ENCODE measurements at places on chromosomes 3 and 15. TPM values are rescaled to one million over a fixed set of nuclear protein-coding genes. Genes with fewer than 3 reads are reported as not detected.

GRCh38 chr3:24538891-24539290 is 44.2 kb upstream of the THRB start:
- H3K27me3 ChIP-seq, result no peaks in the 10 kb centered on the region
- H3K4me3 ChIP-seq, result no peak overlapping the region
- no peaks in the 10 kb centered on the region for H3K4me1 ChIP-seq
- no peaks in the 10 kb centered on the region for H3K36me3 ChIP-seq
- DNase-seq, result no peak

DNA sequence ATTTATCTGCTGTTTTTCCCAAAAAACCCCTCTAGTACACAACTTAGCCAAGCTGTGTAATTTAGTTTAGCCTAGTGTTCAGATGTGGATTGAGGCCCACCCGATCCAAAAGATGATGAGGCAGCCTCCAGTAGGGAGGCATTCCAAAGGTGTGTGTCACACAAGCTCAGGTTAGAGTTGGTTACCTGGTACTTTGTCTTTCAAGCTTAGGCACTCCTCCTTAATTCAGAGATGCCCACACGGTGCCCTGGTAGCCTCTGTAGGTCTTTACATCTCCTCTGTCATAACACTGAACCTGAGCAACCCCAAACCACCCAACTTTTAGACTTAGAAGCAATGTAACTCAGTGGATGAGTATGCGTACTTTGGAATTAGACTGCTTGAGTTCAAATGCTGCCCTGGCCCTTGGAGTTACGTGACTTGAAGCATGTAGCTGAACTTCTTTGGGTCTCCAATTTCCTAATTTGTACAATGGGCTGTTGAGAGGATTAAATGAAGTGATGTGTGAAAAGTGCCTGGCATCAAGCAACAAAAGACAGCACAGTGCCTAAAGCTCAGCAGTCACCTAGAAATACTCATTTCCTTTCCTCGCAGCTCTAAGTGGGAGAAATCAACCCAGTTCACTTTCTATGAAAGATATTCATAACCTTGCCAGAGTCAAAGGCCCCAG is 284.6 kb upstream of the RARB start:
- H3K36me3 ChIP-seq, result no peaks in the 10 kb centered on the region
- H3K4me1 ChIP-seq, result no peaks in the 10 kb centered on the region
- H3K27me3 ChIP-seq, result no peaks in the 10 kb centered on the region
- no peak for DNase-seq
- H3K27ac ChIP-seq, result no peak overlapping the region
- H3K4me3 ChIP-seq, result no peak overlapping the region

DNA sequence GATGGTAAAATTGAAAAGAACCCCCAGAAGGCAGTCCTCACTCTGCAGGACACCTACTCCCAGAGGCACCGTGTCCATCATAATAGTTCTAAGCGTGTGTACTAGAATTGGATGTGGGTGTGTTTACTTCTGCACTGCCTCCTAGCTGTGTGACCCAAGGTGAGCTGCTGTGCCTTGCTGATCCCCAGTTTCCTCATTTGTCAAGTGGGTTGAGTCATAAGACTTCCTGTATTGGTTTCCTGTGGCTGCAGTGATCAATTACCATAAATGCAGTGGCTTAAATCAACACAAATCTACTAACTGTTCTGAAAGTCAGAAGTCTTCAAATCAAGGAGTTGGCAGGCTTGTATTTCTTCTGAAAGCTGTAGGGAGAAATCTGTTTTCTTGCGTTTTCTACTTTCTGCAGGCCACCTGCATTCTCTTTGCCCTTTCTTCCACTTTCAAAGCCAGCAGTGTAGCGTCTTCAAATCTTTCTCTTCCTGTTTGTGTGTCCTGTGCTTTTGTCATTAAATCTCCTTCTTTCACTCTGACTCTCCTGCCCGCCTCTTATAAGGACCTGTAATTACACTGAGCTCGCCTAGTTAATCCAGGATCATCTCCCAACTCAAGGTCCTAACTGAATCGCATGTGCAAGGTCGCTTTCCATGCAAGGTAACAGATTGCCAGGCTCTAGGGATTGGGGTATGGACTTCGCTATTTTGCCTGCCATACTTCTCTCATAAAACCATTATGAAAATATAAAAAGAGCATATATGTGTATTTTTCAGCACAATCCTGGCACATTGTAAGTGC is 59.0 kb downstream of the RORA start:
- no peaks in the 10 kb centered on the region for H3K27me3 ChIP-seq
- peaks cover 15% of the 10 kb centered on the region for H3K4me1 ChIP-seq
- DNase-seq, result peak; percentile 8
- H3K4me3 ChIP-seq, result no peak overlapping the region
- H3K27ac ChIP-seq, result no peak overlapping the region

- no peak overlapping the region for H3K27ac ChIP-seq
- no peaks in the 10 kb centered on the region for H3K4me1 ChIP-seq
- DNase-seq, result peak; percentile 65
- H3K36me3 ChIP-seq, result no peaks in the 10 kb centered on the region
Observed at GRCh38 chr3:152574461-152575079, 260.4 kb upstream of the P2RY1 start.

GRCh38 chr15:70235347-70235746 is 137.6 kb upstream of the TLE3 start:
- H3K27ac ChIP-seq, result no peak overlapping the region
- no peak overlapping the region for H3K4me3 ChIP-seq
- no peak for DNase-seq
- H3K36me3 ChIP-seq, result no peaks in the 10 kb centered on the region
- peaks cover 23% of the 10 kb centered on the region for H3K4me1 ChIP-seq

DNA sequence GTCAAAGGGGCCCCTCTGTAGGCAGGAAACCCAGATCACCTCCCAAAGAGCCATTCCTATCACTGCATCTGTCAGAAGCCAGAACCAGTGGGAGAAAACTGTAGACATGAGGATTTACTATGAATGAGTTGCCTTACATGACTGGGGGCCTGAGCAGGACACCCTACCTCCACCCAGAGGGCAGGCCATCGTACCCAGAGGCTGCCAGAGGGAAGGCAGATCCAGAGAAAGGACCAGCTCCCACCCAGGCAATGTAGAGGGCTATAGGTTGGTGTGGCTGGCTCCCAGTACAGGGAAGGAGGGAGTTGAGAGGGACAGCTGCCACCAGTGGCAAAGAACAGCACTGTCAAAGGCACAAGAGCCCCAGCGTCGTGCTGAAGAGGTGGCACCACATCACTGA is 233.2 kb downstream of the OCA2 start:
- H3K4me1 ChIP-seq, result no peaks in the 10 kb centered on the region
- no peaks in the 10 kb centered on the region for H3K36me3 ChIP-seq
- no peak overlapping the region for H3K27ac ChIP-seq
- no peak overlapping the region for H3K4me3 ChIP-seq

- H3K4me3 ChIP-seq, result no peak overlapping the region
- DNase-seq, result no peak
Observed at GRCh38 chr3:185583925-185584324, 2.2 kb upstream of the SENP2 start.

DNA sequence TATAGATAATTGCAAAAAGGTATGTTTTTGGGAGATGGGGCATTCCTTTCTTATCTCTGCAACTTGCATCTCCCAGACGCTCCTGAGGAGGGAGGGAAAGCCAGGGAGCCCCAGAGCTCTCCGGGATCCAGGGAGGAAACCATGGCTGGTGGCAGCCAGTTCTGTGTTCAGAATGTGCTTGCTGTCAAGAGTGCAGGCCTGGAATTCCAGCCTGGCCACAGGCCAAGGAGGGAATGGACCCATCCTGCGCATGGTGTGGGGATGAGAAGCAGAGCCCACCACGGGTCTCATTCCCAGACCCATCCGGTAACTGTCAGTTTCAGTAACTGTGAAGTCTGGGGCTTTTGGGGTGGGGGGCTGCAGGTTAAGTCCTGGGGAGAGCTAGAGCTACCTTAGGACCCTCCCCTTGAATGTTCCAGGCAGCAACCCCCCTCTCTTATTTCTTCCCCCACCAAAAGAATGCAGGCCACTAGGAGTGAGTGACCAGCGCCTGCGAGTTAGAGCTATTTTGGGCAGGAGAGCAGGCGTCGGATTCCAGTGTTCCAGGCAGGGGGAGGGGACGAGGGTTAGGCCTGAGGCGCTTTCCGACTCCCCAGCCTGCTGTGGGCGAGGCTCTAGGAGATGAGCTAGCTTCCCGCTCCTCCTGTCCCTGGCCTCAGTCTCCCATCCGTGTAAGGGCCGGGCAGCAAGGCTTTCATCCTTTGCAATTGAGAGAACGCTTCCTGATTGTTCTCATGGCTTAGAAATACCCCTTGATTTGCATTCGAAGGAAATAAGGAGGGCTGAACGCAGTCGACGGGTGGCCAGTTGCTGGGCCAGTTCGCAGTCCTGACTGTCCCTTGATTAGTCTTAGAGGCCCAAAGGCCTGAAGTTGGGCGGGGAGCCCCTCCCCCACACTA is 781 bp upstream of the DAG1 start:
- DNase-seq, result peak; percentile 35
- H3K36me3 ChIP-seq, result no peaks in the 10 kb centered on the region
- H3K4me1 ChIP-seq, result peaks cover 22% of the 10 kb centered on the region
- peak overlapping the region; percentile 90 for H3K4me3 ChIP-seq
- H3K27me3 ChIP-seq, result no peaks in the 10 kb centered on the region
- peak overlapping the region; percentile 94 for H3K27ac ChIP-seq

- no peak overlapping the region for H3K27ac ChIP-seq
- H3K4me1 ChIP-seq, result no peaks in the 10 kb centered on the region
- no peak overlapping the region for H3K4me3 ChIP-seq
Observed at GRCh38 chr3:134079111-134079547, 49.4 kb upstream of the SLCO2A1 start.

DNA sequence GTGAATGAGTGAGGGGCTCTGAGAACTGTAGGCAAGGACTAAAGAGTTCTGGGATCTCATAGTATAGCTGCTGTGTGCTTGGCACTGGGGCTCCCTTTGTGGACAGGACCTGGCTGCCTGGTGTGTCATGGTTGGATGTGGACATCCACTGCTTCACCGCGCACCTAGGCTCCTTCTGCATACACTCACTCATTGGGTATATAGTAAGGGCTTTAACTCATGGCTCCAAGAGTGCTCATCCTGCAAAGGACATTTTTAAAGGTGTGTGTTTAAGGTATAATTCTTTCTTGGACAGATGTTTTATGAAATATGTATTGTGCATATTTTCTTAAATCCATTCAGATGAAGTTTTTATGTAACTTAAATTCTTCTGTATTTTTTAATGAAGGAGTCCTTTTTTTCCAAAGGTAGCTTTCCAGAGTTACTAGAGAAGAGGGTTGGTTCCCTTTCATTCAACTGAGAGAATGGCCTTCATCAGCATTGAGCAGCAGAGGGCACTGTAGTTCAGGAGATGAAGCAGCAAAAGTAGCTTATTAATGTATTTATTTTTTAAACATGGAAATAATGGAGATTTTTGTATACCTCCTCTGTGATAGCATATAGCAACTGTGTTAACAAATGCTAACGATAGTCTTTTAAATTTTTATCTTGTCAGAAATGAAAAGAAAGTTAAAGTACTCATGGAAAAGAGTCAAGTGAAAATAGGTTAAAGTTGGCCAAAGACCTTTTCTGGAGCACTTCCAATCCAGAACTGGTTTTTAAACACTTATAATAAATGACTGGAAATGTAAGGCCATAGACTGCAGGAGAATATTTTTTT is 25.2 kb downstream of the OXNAD1 start:
- no peak overlapping the region for H3K4me3 ChIP-seq
- H3K4me1 ChIP-seq, result peaks cover 29% of the 10 kb centered on the region
- DNase-seq, result peak; percentile 69
- H3K36me3 ChIP-seq, result no peaks in the 10 kb centered on the region

DNA sequence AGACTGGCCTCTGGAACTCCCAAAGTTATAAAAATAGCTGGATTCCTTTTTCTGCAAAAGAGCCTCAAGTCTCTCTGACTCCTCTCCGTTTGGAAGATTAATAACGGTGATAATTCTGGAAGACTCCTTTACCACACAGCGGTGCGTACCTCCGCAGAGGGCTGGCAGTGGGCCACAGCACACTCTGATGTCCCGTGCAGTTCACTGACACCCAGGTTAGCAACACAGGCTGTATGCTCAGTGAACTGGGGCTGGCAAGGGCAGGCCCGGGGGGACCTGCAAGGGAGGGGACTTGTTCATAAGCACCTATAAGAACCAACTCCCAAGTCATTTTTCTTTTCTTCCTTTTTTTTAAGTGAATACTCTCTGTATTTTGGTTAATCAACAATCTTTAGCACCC is 120.3 kb upstream of the TJP1 start:
- DNase-seq, result no peak
- no peak overlapping the region for H3K27ac ChIP-seq
- no peaks in the 10 kb centered on the region for H3K4me1 ChIP-seq
- H3K27me3 ChIP-seq, result no peaks in the 10 kb centered on the region

DNA sequence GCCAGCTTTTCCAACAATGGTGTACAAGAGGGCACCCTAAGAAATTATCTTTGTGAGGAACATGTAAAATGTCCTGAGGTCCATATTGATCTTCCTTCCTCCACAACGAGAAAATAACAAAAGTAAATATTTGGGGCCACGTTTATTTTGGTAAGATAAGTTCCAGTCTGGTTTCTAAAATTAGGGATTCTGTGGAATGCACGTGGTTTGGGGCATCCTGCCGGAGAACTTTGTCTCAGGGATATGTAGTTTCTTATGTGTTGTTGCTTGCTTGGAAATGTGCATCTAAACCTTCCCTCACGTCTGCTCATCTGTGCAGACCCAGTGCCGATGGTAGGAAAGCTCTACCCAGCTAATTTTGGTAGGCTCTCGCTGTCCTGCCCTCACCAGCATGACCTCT is 62.8 kb downstream of the CTDSPL start:
- H3K27me3 ChIP-seq, result no peaks in the 10 kb centered on the region
- no peaks in the 10 kb centered on the region for H3K36me3 ChIP-seq
- no peak overlapping the region for H3K27ac ChIP-seq
- H3K4me3 ChIP-seq, result no peak overlapping the region
- DNase-seq, result no peak

GRCh38 chr15:70557521-70558258 is 205.7 kb downstream of the UACA start:
- no peak for DNase-seq
- H3K4me1 ChIP-seq, result peaks cover 21% of the 10 kb centered on the region
- H3K27me3 ChIP-seq, result peaks cover 31% of the 10 kb centered on the region
- no peaks in the 10 kb centered on the region for H3K36me3 ChIP-seq
- H3K27ac ChIP-seq, result no peak overlapping the region

GRCh38 chr3:171772427-171773056 is 37.7 kb downstream of the PLD1 start:
- peak; percentile 15 for DNase-seq
- H3K4me1 ChIP-seq, result no peaks in the 10 kb centered on the region
- no peaks in the 10 kb centered on the region for H3K27me3 ChIP-seq
- H3K4me3 ChIP-seq, result no peak overlapping the region
- H3K27ac ChIP-seq, result no peak overlapping the region

DNA sequence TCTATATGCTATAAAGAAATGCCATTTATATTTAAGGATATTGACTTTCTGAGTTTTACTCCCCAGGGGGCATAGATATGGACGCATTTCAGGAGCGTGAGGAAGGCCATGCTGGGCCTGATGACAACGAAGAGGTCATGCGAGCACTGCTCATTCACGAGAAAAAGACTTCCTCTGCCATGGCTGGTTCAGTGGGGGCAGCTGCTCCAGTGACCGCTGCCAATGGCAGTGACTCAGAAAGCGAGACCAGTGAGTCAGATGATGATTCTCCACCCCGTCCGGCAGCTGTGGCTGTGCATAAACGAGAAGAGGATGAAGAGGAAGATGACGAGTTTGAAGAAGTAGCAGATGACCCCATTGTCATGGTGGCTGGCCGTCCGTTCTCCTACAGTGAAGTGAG is 38.4 kb downstream of the GTF2E1 start:
- peaks cover 4% of the 10 kb centered on the region for H3K36me3 ChIP-seq
- H3K27ac ChIP-seq, result no peak overlapping the region
- H3K27me3 ChIP-seq, result no peaks in the 10 kb centered on the region
- H3K4me1 ChIP-seq, result no peaks in the 10 kb centered on the region

CYP1A2 gene
- total RNA-seq, result not detected

FOXB1 gene
- total RNA-seq, result not detected

MOBP gene
- not detected for total RNA-seq

MCF2L2 gene
- total RNA-seq, result 1.5 TPM

PLA1A gene
- total RNA-seq, result 0.58 TPM

Measured in B cell (primary cell).